ENCODE measurements at places on chromosomes 3 and 15.
A peak's percentile ranks its signal among the peaks of the same experiment; 100 is the strongest.

GRCh38 chr3:189573004-189573403 lies 58.2 kb upstream of the TP63 start:
- DNase-seq = no peak

- peak; percentile 20 for DNase-seq
Observed at GRCh38 chr15:49421991-49422390, 1.1 kb upstream of the FGF7 start.

DNA sequence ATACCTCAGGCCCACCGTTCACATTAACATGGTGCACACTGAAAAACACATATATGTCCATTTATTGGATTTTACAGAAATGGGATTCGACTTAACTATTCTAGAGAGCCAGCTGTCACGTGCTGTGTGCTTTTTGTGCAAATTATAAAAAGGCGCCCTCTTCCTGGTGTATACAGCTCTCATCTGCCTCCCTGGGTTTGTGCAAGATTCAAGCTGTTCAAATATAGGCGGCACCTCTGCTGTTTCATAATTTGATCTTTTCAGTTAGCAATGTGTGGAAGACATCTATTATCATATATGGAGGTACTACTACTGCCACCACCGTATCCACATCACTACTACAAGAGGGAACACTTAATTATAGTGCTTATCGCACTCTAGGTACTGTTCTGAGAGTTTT lies 187.6 kb downstream of the EBLN2 start:
- no peak for DNase-seq

DNA sequence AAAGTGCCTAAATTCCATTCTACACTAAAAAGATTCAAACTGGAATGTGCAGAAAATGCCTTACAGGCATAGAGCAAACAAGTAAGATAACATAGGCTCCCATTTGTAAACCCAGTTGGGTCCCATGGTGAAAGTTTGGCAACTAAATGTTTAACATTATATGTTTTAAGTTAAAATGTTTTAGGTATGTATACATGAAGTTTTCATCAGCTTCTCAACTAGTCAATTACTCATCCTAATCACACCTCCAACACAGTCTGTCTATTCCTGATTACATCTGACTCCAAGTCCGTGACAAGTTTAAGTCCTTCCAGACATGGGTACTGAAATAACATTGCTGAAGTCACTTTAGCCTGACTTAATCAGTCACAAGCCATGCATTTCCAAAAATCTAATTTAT lies 25.0 kb downstream of the MYLK start:
- DNase-seq = no peak

DNA sequence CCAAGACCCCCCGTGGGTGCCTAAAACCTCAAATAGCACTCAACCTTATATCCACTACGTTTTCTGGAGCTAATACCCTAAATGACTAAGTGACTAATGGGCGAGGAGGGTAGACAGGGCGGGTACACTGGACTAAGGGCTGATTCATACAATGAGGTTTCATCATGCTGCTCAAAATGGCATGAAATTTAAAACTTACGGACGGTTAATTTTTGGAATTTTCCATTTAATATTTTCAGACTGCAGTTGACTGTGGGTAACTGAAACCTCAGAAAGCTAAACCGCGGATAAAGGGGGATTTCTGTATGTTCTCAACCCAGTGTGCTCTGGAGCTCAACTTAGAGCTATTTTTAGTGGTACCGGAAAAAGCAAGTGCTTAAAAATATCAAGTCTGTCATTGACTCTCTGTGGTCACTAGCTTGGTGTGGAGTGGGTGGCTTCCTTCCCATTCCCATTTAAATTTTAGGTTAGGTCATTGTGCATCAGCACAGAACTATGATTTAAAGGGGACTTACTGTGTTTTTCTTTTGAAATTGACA lies 72.9 kb downstream of the LRRC28 start:
- DNase-seq = no peak

DNA sequence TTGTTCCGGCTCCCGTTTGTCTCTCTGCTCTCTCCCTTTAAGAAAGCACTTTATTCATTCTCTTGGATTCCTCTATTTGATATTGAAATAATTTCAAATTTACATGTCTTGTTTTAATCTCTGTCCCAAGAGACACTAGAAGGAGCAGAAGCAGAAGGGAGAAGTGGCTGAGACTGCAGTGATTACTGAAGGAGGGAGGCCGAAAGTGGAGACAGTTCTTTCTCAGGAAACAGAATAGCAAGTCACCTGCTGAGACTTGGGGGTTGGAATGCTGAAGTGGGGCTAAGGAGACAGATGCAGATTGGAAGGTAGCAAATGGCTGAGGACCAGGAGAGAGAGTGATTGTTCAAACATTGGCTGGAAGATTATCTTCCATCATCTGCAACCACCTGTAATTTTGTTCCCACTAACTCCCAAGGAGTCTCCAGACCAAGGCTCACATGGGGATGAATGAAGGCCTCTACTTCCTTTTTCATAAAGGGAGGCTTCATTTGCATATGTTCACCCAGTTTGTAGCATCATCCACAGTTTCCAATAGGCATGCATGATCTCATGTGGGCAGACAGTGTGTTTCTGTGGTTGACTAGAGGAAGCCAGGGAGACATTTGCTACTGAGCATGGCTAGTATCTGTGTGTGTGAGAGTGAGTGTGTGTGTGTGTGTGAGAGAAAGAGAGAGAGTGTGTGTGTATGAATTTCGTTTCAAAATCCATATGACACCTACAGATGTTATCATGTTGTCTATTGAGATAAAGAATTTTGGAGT lies 24.0 kb downstream of the LTF start:
- peak; percentile 23 for DNase-seq

DNA sequence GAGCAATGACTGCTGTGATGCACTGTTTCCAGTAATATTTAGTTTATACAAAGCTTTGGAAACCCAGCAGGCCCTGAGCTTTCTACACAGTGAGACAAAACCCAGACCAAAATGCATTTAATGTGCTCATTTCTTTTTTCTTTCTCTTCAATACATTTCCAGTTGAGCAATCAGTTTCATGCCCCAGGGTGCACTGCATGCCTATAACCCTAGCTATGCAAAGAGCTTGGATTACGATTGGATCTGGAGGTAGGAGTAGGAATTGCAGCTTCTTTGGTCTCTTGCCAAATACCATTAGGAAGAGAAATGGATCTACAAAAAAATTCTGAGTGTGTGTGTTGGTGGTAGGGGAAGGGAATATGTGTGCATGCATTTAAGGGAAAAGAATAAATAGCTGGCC lies 1001.4 kb downstream of the SQOR start:
- no peak for DNase-seq

DNA sequence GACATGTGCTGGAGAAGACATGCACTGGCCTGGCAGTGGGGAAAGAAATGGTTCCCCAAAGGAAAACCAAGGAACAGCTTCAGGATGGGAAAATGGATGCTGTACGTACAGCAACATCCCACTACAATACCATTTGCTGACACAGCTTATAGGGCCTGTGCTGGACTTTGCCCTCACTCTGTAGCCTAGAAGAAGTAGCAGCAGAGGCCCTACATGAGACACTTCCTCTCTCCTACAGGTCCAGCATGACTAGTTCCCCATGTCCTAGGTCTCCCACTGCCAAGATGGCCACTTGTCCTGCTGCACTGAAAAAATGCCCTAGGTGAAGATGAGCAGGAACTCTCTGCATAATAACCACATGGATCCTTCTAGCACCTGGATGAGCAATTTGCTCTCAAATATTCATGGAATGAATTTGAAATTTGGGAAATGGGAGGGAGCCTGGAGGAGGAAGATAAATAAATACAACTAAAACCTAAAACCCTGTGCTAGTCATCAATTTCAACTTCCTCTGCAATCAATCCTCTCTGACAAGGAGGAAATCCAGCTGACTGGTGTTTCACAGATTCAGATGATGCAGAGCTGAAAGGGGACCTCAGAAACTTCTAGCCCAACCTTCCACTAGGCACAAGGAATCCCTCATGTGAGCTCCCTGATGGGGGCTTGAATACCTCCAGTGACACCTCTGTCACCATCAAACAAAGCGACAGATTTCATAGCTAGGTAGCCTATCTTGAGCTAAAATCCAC lies 514.3 kb upstream of the PPP2R3A start:
- no peak for DNase-seq

DNA sequence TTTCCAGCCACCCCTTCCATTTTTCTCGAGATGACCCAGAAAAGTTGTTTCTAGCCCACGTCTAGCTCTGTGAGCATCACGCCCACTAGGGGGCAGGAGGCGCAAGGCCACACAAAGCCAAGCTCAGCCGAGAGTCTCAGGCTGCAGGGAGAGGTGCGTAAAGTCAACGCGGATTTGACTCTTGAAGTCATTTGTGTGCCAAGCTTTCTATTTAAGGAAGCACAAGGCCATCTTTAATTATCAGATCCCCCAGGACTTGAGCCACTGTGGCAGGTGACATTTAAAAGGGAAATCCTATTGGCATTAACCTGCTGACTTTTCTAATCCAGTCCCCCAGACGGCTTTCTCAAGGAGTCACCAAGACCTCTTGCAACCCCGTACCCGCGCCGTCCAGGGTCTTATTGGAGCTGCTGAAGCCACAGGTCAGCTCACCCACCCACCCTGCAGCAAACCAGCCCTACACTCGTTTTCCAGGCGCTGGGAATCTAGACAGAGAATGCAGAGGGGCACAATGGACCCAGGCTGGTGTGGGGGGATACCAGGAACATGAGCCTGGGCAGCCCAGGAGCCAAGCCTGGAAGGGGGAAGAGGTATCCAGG lies 62.1 kb downstream of the CAPN7 start:
- DNase-seq = peak; percentile 87

DNA sequence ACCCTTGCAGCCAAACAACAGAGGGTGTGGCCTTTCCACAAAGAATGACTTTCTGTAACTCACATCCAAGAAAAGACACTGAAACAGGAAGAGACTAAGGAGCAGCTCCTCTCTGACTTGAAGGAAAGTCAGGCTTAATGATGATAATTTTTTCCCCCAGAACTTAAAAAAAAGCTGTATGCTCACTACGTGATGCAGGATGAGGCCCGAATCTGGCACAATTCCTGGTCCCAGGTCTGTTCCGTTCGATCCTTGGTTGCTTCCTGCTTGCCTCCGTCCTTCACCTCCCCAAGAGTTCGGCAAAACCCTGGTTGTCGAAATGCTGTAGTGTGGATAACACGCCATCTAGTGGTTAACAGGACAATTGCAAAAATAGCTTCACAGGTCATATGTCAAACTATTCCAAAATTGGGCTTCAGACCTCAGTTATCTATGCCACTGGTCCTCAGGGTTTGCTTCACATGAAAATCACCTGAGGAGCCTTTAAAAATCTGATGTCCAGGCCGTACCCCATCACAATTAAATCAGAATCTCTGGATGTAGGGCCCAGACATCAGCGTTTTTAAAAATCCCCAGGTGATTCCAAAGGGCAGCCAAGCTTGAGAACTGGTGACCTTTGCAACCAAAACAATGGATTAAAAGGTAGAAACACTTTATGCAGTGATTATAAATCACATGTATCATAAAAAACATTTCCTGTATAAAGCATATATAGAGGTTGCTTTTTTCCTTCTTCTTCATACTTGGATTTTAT lies 28.1 kb upstream of the SYNM start:
- DNase-seq = peak; percentile 59

DNA sequence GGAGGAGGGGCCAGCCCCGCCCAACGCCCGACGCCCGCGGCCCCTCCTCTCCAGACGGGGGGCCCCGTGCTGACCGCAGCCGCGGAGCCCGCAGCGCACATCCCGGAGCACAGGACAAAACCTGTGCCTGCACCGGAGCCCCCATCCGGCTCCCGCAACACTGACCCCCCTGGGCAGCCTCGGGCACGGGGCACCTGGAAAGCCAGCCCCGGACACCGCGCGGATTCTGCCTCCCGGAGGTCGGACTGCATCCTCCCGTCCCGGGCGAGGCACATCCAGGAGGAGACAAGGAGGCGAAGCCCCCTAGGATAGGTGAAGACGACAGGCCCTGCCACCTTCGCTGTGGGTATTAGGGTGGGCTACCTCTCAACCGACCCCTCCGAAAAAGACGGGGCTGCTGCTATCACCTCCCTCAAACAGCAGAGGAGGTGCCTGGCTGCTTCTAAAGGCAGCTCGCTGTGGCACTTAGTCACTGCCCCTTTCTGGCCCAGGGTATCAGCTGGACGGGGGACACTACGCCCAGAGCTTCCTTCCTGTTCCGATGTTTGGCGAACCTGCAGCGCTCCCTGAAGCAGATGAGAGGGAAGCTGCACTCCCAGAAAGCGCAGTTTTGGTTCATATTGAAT lies 10.6 kb downstream of the XXYLT1 start:
- peak; percentile 24 for DNase-seq

- no peak for DNase-seq
Observed at GRCh38 chr15:100787567-100788417, 91.8 kb upstream of the ALDH1A3 start.

DNA sequence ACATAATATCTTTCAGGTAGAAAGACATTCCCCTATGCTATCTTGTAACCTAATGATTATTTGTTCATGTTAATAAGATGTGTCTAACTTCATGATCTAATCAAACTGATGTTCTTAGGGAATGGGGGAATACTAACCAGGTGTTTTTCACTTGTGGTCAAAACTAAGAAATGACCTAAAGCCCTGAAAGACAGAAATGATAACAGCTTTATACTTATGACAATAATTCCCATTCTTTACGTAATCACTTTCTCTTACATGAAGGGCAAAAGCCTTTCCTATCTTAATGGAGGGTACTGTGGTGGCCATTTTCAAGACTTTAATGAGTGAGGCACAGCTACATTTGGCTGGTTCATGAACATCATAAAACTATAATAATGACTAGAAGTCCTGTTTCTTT lies 33.9 kb upstream of the MEIS2 start:
- no peak for DNase-seq

- DNase-seq = peak; percentile 23
Observed at GRCh38 chr15:91316126-91316525, 216.1 kb downstream of the SV2B start.

DNA sequence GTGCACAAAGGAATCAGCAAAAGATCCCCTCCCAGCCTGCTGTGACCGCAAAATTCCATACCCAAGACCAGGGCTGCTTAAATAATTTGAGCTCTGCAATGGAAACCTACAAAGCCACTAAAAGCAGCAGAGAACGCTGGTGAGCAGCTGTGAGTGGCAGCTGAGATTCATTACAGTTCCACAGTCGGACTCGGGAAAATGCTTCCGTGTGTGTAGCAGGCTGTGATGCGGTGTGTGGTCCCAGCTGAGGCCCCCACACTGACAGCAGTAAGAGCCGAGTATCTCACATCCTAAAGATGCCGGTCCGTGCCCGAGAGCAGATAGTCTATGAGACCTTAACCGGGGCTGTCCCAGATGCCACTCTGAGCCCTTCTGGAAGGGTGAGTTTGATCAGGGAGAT lies 37.4 kb downstream of the TM2D3 start:
- DNase-seq = no peak
